ENCODE measurements at places on chromosomes 7 and 10. TPM values are rescaled to one million over a fixed set of nuclear protein-coding genes. Genes with fewer than 3 reads are reported as not detected.

The CCDC3 gene
- total RNA-seq: not detected

The DYDC2 gene
- total RNA-seq: not detected

DNA sequence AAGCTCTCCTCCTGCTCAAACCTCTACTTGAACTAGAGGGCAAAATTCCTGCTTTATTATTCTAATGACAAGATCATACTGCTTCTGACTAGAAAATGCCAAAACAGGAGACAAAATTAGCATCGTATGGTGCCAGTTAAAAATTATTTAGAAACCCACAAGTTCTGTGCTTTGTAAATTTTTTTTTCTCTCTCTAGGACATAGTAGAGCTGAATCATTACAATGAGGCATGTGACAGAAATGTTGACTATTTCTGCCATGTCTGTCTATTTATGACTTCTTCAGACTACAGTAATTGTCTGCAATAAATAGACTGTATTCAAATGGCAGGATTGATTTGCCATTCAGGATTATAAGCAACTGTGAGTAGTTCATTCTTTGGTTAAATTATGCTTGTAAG is 335.8 kb downstream of the PRPF18 start:
- H3K4me1 ChIP-seq: no peaks in the 10 kb centered on the region
- no peak overlapping the region for H3K27ac ChIP-seq
- no peaks in the 10 kb centered on the region for H3K36me3 ChIP-seq
- H3K4me3 ChIP-seq: no peak overlapping the region

The VAX1 gene
- not detected for total RNA-seq

GRCh38 chr10:824497-824896 is 107.0 kb downstream of the LARP4B start:
- no peak overlapping the region for H3K4me3 ChIP-seq
- peaks cover 50% of the 10 kb centered on the region for H3K36me3 ChIP-seq
- no peak overlapping the region for H3K27ac ChIP-seq
- peaks cover 18% of the 10 kb centered on the region for H3K4me1 ChIP-seq

DNA sequence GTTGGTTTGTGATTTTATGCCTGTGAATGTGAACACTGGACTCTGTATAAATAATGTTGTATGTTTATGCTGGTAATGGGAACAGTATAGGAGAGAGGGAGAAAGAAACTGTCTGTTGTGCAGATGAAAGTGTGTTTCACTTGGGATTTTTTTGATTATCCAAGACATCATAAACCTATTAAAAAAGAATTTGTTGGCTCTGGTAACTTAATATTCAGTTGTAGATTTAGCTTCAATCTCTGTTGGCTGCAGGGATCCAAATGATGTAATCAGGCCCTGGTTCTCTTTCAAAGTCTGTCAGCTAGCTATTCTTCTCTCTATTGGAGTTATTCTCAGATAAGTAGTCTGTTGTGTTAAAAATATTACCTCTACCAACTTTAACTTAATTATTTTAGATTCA is 168.8 kb upstream of the RHOBTB1 start:
- peaks cover 5% of the 10 kb centered on the region for H3K27me3 ChIP-seq
- no peak overlapping the region for H3K4me3 ChIP-seq
- no peak for DNase-seq
- H3K36me3 ChIP-seq: no peaks in the 10 kb centered on the region
- no peaks in the 10 kb centered on the region for H3K4me1 ChIP-seq

The MBL2 gene
- not detected for total RNA-seq

GRCh38 chr10:123997486-123998196 is 95.8 kb downstream of the CHST15 start:
- peaks cover 5% of the 10 kb centered on the region for H3K4me1 ChIP-seq
- H3K4me3 ChIP-seq: no peak overlapping the region
- H3K27me3 ChIP-seq: peaks cover 34% of the 10 kb centered on the region
- no peak for DNase-seq

The PTER gene
- 21.3 TPM for total RNA-seq
